Hematopoietic multipotent progenitor cell treated with erythropoietin and hydrocortisone succinate and interleukin-3 and kit ligand, for 17 days (in vitro differentiated cells): ENCODE measurements at places on chromosomes 7 and 10.

DNA sequence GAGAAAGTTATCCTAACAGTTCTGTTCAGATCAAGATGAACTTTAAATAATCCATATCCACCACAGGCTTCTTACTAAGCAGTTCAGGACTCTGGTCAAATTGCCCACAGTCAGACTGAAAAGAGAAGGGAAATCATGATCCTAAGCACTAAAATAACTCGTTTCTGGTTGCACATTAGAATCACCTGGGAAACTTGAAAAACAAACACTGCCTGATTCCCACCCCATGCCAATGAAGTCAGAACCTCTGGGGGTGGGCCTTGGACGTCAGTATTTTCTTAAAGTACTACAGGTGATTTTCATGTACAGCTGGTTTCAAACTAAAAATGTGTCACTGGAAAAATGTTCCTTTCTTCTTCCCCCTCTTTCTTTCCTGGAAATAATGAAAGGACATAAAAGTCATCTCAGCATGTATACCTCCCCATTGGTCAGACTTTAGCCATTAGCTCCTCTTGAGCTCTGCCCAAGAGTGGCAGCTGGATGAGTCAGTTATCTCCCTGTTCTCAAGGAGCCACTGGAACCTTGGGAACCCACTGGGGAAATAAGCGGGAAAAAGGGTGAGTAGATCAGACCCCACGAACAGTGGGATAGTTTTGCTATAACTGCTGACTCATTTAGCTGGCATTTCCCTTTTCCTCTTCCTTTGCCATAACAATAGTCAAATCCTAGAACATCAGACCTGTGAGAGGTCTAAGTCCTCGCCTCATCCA, 75.3 kb upstream of the IL6 start:
- DNase-seq = no peak

DNA sequence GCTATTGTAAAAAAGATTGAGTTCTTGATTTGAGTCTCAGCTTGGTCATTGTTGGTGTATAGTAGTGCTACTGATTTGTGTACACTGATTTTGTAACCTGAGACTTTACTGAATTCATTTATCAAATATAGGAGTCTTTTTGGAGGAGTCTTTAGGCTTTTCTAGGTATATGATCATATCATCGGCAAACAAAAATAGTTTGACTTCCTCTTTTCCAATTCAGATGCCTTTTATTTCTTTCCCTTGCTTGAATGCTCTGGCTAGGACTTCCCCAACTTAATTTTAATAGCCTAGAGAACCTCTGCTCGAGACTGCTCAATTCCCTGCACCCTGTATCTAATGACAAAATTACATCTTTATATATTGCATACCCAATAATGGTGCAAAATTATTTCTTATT, 154.4 kb downstream of the CCDC7 start:
- DNase-seq = no peak

GRCh38 chr7:19537942-19538401, 170.9 kb downstream of the POLR1F start:
- DNase-seq = no peak

DNA sequence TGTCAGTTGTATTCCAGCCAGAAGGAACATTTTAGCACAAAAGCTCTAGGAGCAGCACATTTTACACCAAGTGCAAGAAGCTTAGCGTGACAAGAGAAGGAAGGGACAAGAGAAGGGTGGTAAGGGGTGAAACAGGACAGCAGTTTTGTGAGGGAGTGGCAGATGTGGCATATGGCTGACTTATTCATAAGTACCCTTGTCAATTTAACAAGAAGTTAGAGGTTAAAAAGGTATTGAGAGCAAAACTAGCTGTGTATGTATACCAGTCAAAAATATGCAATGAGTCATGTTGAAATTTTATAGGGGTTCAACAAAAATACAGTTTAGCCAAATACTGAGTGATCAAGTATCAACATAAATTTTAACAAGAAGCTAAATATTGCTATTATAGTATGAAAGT, 561.5 kb upstream of the POT1 start:
- DNase-seq = no peak

GRCh38 chr10:100007231-100008141, 2.3 kb downstream of the DNMBP start:
- no peak for DNase-seq

GRCh38 chr7:39360038-39360437, 206.2 kb upstream of the YAE1 start:
- no peak for DNase-seq

DNA sequence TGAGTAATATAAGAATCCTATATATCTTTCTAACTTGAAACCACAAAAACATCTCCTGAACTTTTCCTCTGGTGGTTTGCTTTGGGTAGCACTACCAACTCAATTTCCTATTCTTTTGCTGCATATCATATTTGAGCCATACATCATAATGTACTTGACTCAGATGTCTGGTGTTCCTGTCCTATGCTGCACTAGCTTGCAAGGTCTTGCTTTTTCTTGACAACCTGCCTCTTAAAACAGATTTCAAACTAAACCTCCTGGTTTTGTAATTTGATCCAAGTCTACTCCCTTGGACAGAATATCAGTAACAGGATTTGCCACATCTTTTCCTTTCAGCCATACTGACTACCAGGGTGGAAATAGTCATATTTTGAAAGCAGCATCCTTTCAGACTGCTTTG, 520.3 kb upstream of the LRRTM3 start:
- no peak for DNase-seq

GRCh38 chr10:69810097-69810496, 8.4 kb downstream of the COL13A1 start:
- DNase-seq = no peak

DNA sequence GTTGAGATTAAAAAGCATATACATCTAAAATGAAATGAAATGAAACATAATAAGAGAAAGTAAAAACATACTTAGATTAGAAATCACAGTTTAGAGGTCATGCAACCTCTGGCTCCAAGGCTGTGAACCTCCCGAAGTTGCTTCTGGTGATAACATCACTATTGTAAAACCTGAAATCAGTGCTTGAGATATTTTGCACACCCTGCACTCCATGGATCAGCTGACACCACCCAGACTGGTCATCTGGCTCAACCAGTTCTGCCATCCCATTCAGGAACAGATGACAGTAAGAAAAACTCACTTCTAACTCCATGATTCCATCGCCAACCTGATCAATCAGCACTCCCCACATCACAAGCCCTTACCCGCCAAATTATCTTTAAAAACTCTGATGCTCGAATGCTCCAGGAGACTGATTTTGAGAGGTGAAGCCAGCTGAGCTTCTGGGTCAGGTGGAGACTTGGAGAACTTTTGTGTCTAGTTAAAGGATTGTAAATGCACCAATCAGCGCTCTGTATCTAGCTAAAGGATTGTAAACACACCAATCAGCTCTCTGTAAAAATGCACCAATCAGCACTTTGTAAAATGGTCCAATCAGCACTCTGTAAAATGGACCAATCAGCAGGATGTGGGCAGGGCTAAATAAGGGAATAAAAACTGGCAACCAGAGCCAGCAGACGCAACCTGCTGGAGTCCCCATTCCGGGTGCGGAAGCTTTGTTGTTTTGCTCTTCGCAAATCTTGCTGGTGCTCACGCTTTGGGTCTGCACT, 162.6 kb upstream of the MAGI2 start:
- no peak for DNase-seq

GRCh38 chr7:114502454-114503254, 88.0 kb downstream of the FOXP2 start:
- DNase-seq = no peak

GRCh38 chr10:13989616-13990015, 341.1 kb downstream of the FRMD4A start:
- no peak for DNase-seq

DNA sequence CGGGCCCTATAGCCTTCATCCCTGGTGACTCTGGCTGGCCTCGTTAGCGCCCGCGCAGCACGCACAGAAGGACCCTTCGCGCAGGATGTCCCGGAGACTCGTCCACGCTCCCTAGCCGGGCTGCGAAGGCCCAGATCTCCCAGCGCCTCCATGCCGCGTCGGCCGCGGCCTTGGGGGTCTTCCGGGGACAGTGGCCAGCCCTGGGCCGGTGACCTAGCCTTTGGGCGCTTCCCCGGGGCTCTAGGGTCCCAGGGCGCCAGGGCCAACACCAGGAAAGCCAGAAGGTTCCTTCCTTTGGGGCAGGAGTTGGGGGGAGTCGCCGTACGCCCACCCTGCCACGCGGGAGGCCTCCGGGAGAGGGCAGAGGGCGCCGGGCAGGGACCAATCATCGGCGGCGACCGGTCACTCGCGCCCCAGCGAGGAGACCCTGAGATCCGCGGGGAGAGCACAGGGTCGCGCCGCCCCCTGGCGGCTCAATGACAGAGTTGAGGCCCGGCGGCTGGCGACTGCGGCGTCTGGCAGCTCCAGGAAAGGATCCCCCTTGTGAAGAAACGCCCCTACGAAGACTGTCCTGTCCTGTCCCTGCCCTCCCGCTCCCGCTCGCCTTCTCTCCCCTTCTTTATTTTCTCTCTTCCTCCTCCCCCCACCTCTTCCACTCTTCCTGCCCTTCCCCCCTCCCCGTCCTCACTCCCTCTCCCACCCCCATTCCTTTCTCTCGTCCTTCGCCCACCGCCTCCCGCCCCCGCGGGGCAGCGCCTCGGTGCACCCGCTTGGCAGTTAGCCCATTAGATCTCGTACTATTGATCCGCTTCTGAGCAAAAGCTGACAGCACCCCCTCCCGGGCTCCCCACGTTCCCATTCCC, 62.3 kb upstream of the LBX1 start:
- no peak for DNase-seq

GRCh38 chr10:36448760-36449691, 676.4 kb upstream of the ANKRD30A start:
- no peak for DNase-seq

- DNase-seq = no peak
Measured at GRCh38 chr7:87456247-87456646, 19.2 kb downstream of the ABCB4 start.

- DNase-seq = no peak
Measured at GRCh38 chr10:70537398-70538194, 59.0 kb downstream of the PALD1 start.

- DNase-seq = no peak
Measured at GRCh38 chr7:155490697-155491628, 33.0 kb downstream of the EN2 start.

DNA sequence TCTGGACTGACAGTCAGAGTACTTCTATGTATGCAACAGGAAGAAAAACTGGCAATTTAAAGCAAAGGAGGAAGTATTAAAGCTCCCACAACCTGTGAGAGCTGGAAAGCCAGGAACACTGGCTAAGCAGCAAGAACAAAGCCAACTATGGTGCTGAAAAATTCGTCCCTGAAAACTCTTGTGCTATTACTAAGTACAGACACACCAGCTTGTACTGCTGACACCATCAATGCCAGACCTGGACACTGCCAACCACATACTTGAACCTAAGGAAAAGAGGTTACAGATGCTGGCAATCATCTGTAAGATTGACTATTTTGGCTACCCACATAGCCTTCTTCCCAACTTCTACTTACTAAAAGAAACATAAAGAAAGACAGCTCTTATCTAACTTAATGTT, 1110.6 kb downstream of the SORCS3 start:
- DNase-seq = no peak

DNA sequence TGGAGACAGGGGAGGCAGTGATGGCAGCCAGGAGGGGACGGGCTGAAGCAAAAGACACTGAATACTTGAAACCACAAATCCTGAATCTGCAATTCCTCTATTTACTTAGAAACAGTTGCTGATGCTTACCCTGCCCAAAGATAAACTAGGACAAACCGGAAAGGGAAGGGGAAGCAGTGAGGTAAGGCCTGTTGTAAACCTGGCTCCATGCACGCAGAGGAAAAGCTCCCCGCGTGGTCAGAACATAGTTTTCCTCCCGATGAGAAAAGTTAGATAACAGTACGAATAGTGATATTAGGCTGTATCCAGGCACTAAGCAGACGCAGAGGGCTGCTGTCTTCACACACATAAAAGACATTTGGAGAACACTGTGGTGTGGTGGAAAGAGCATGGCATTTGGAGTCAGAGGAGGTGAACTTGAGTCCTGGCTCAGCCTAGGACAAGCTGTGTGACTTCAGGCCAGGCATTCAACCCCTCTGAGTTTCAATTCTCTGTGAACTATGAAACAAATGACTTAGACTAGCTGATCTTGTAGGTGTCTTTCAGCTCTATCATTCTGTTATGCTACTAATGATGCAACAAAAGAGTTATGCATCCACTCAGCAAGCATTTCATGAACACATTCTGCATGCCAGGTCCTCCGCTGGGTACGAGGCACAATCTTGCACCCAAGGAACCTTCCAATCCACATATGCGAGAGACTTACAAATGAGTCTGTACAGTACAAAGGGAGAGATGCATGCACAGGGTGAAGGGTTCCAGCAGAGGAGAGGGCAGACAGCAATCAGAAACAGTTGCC, 80.9 kb downstream of the SORBS1 start:
- no peak for DNase-seq

GRCh38 chr7:71145906-71146901, 14.3 kb downstream of the GALNT17 start:
- DNase-seq = no peak

- DNase-seq = no peak
Measured at GRCh38 chr10:100157156-100157555, 28.7 kb downstream of the ERLIN1 start.

GRCh38 chr7:16431646-16432424, 10.5 kb upstream of the CRPPA start:
- DNase-seq = no peak

DNA sequence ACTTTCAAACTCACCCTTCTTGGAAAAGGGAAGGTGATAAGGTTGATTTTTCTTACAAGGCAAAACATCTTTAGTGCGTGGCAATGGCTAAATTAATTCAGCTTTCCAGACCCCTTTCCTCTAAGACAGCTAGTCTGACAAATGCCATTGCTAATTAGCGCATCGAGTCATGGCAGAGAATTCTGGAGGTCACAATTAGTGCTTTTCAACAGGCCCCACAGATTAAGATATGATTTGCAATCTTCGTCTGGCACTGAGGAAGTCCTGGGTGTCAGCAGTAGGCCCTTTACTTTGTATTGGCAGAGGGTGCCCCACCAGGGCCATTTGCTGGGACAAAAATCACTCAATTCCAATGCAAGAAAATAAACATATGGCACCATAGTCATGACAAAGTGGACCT, 189.2 kb upstream of the AGK start:
- no peak for DNase-seq

GRCh38 chr7:116652793-116653192, 19.2 kb upstream of the MET start:
- DNase-seq = no peak

- no peak for DNase-seq
Measured at GRCh38 chr7:49773936-49774458, 559 bp downstream of the VWC2 start.

GRCh38 chr10:96858706-96859050, 26.6 kb downstream of the LCOR start:
- peak; percentile 26 for DNase-seq

GRCh38 chr7:132578826-132579225, 2.6 kb upstream of the PLXNA4 start:
- DNase-seq = no peak

- DNase-seq = no peak
Measured at GRCh38 chr10:69759641-69760040, 42.1 kb upstream of the COL13A1 start.

GRCh38 chr10:28113202-28113601, 114.3 kb upstream of the ODAD2 start:
- no peak for DNase-seq

DNA sequence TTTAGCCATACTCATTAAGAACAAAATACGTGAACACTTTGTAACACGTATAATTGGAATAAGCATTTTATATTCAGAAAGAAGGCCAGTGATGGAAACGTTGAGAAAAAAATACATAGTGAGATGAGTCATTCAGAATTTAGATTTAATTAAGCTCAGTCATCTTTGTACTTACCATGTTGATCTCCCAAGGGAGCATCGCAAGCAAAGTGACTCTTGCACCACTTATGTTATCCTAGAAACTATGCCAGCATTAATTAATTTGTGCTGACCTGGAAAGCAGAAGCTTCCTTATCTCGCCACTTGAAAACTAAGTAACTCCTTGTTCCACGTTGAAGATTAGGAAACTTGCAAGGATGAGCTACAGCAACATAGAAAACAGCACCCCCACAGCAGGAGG, 9.7 kb upstream of the MPP7 start:
- no peak for DNase-seq
